ENCODE measurements at places on chromosomes 2 and 18.

GRCh38 chr2:150230616-150231015, 256.9 kb downstream of the RND3 start:
- no peak for DNase-seq

- DNase-seq, result no peak
Observed at GRCh38 chr2:236768393-236769140, 198.9 kb downstream of the ACKR3 start.

DNA sequence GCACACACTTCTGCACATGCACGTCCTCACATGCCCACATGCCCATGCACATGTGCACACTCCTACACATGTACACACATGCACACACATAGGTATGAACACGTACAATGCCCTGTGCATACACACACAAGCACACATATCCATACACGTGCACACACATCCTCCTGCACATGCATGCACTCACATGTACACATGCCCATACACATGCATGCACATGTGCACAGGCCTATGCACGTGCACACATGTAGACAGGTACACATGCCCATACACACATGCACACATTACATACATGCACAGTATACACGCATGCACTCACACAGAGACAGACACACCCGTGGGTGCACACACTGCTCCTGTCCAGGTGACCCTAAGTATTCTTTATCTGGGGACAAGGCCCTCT, 34.3 kb downstream of the GPC1 start:
- no peak for DNase-seq

- no peak for DNase-seq
Observed at GRCh38 chr2:20148923-20149702, 75.8 kb downstream of the SDC1 start.

GRCh38 chr2:65130664-65131175, 814 bp upstream of the RAB1A start:
- DNase-seq, result no peak

DNA sequence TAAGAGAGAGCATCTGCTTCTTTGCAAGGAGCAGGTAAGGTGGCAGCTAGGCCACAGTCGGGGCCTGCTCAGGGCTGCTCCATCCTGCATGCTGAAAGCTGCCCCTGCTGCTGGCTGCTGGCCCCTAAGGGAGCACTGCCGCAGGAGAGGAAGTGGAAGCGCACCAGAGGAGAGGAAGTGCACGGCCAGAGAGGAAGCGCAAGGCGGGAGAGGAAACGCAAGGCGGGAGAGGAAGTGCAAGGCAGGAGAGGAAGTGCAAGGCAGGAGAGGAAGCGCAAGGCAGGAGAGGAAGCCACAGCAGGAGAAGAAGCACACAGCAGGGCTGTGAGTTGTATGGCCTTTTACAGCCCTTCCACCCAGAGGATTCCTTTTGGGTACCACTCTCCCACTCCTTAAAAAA, 539.0 kb upstream of the TNP1 start:
- no peak for DNase-seq
